ENCODE measurements at places on chromosomes 4 and X.

- DNase-seq, result no peak
Measured at GRCh38 chr4:108772402-108772801, 9.5 kb upstream of the ETNPPL start.

DNA sequence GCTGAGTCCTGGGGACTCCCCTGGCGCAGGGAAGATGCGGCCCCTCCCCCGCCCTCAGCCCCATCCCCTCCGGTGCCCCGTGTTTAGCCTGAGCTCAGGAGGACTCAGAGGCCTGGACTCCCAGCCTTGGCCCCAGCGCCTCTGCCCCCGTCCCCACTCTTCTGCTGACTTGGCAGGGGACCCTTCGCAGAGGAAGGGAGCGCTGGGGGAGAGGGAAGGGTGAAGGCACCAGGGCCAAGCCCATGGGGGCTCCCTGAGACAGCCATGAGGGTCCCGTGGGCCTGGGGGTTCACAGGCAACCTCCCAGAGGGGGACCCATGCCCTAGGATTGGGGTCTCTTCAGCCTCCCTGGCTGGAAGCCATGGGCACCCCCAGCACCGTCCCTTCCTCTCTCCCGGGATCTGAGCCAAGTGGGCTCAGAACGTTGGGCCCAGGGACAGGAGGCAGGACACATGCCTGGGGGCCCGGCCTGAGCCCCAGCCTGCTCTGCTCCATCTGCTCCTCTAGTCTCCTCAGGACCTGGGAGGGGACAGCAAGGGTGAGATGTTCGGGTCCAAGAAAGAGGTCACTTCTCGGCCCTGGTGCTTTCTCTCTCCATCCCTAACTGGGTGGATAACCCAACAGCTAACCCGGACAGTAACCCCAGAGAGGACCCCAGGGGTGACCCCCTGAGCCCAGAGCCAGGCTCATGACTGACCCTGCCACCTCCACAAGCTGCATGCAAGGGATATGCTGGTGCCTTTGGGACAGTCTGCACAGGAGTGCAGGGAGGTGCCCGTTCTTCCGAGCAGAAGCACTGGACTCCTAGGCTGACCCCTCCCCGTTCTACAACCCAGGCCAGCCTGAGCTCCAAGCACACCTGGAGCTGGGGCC, 1.5 kb upstream of the CPLX1 start:
- DNase-seq, result no peak

- no peak for DNase-seq
Measured at GRCh38 chr4:38387348-38387747, 276.7 kb upstream of the KLF3 start.

DNA sequence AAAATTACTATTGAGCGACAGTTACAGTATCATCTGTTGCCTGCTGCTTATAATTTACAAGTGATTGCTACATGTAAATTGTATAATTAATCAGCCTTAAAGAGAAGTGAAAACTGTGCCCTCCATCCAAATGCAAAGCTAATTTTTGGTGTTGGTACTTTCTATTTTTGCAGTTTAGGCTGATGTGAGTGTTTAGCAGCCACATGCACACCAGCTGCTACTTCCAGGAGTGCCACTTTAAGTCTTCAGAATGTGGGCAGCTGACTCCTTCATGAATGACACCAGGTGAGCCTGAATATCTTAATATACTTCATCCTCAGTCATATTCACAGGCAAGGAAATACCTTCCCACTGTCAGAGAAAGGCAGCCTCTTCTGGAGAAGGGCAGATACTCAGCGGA, 149.8 kb upstream of the RASGEF1B start:
- no peak for DNase-seq

DNA sequence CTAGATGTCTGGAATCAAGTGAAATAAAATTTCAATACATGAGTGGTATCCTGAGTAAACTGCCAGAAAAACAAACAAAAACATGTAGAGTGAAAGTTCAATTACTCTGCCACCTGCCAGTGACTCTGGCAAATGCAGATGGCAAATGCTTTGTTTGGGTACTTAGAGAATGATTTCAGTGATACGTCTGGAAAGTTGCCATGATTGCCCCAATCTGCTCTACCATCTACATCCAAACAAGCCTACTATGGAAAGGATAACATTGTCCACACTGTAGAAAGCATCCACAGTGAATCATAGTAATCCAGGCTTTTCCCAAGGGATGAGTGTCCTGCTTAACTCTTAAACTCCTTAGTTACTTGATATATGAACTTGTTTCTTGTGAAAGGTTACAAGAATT, 3.4 kb downstream of the SPATA4 start:
- DNase-seq, result no peak

DNA sequence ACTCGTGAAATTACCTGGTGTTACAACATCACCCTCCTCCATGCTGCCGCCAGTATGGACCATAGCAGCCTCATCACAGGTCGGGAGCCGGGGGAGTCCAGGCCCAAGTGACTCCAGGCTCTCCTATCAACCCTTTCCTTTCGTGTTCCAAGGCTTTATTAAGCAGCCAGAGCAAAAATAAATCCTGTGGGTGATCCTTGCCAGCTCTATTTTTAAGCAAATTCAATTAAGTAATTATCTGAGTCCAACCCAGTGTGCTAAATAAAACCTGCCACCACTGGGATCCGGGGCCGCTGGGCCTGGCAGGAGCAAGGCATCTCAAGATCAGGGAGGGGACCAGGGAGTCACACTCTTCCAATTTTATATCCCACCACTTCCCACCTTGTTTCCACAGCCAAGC, 80.7 kb upstream of the PRPS1 start:
- no peak for DNase-seq

- DNase-seq, result no peak
Measured at GRCh38 chr4:1199556-1200331, 27.4 kb upstream of the SPON2 start.

DNA sequence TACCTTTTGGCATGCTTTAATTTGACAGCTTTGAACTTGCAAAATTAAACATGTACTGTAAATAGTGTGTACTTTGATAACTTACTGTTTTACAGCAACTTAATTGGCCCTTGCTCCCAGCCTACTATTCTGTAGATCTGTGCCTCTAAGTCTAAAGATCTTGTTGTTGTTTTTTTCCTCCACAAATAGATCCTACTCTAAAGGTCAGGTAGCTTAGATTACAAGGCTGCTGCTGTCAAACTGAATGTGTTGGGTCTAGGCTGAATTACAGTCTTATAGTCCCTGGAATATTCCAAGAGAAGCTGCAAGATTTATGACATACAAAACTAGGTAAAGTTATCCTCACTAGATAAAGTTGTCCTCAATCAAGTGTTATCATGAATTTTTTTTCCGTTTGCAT, 18.7 kb downstream of the DIAPH2 start:
- DNase-seq, result no peak

- DNase-seq, result no peak
Measured at GRCh38 chrX:82748906-82749505, 759.1 kb upstream of the POU3F4 start.

GRCh38 chr4:41400296-41400695, 137.7 kb upstream of the LIMCH1 start:
- DNase-seq, result no peak

GRCh38 chr4:8283631-8284121, 14.1 kb downstream of the HTRA3 start:
- no peak for DNase-seq

GRCh38 chrX:73563738-73564068, 706 bp downstream of the CHIC1 start:
- peak; percentile 21 for DNase-seq

DNA sequence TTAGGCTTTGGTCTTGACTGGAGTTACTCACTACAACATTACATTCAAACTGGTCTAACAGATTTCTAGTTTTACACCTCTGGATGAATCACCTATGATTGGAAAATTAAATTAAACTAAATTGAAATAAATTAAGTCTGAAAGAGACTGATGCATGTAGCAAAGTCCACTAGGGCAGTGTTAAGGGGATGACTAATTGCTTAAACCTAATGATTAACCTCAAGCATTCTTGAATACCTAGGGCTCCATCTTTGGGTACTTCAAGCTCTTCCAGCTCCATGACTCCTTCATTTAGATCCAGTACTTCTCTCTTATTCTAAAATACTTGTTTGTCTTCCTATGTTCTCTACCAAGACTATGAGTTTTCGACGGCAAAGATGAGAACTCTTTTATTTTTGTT, 86.8 kb downstream of the SH2D1A start:
- DNase-seq, result no peak

GRCh38 chr4:57136281-57136680, 26.1 kb upstream of the IGFBP7 start:
- DNase-seq, result no peak

GRCh38 chr4:140266958-140267568, 106.4 kb upstream of the SCOC start:
- peak; percentile 70 for DNase-seq

GRCh38 chr4:168654104-168654847, 157.4 kb downstream of the PALLD start:
- DNase-seq, result no peak

GRCh38 chrX:87580862-87581261, 63.3 kb downstream of the KLHL4 start:
- DNase-seq, result no peak

DNA sequence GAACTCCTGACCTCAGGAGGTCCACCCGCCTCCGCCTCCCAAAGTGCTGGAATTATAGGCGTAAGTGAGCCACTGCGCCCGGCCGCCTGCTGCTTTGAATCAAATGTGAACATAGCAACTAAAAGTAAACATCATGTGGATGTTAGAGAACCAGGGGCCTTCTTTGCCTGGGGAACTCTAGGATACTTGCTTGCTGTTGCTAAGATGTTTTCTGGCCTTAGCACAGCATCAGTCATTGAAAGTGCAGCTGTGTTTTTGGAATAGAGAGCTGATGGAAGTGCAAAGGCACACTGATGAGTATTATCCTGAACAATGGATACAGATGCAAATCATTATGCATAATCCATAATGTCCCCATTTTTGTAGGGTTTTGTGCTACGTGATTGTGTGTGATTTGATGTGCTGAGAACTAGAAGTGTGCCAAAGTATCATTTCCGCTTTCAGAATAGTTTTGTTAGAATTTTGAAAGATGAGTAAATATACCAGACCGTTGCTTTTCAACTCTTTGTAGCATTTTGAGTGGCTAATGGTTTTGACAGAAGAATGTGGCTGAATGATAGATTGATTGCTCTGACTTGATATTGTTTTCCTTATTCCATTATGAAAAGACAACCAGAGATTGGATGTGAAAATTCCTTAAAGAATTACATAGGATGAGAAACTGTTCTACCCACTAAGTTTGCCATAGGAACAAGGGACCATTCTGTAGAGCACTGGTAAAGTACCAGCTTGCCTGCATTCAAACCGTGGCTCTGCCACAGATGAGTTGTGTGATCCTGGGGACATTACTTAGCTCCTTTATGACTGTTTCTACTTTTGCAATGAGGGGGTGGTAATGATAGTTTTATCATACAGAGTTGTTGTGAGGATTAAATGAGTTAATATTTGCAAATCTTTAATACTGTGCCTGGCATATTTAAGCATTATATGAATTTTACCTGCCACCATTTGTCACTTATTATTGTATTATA, 74.7 kb downstream of the REPS2 start:
- no peak for DNase-seq

- DNase-seq, result no peak
Measured at GRCh38 chr4:184294606-184295133, 77.0 kb upstream of the ENPP6 start.

DNA sequence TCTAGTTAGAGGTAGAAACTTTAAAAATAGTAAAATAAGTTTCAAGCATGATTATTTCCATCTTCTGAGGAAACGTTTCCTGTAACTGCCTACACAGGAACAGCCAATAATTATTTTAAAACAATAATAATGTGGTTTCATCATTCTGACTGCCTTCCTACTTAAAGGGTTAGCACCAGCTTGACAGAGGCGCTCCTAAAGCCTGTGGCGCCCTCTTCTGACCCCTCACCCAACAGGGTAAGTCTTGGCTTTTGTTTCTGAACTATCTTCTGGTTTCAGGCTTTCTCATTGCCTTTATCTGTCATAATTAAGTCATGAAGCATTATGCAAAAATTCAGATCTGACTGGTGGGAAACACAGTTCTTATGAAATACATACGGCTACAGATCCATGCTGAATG, 96.7 kb downstream of the ITM2A start:
- DNase-seq, result peak; percentile 81

DNA sequence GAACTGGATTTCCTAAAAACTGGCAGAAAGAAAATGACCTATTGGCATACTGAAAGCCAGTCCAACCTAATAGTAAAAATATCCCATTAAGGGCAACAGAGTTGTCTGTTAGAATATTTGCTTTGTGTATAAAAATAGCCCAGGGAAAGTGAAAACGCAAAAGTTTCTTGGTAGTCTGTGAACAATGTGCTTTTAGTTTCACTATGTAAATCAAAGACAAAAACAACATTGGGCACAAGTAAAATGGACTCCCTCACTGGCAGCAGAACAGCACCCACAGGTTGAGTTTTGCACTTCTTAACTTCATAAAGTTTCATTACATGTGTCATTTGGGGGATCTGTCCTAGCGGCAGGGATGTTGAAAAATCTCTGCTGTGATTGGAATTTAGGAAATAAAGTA, 4.3 kb upstream of the FGG start:
- DNase-seq, result peak; percentile 4

- no peak for DNase-seq
Measured at GRCh38 chr4:5747738-5748375, 36.9 kb downstream of the EVC start.

- no peak for DNase-seq
Measured at GRCh38 chrX:85630901-85631300, 251.4 kb upstream of the POF1B start.

GRCh38 chr4:184167576-184167975, 50.1 kb downstream of the ENPP6 start:
- no peak for DNase-seq

DNA sequence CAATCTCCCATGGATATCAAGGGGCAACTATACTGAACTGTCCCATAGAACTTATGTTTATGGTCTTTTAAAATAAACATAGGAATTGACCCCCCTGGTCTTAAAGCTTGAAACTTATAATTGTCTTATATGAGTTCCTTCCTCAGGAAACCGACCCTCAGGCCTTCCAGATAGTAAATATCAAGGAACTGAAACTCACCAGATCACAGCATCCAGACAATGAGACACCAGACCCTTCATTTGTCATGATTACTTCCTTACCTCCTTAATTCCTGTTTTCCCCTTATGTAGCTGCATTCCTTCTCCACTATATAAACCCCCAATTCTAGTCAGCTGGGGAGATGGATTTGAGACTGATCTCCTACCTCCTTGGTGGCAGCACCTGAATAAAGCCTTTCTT, 94.8 kb upstream of the GRPR start:
- DNase-seq, result no peak

- DNase-seq, result no peak
Measured at GRCh38 chrX:25941087-25941486, 197.1 kb upstream of the MAGEB18 start.

DNA sequence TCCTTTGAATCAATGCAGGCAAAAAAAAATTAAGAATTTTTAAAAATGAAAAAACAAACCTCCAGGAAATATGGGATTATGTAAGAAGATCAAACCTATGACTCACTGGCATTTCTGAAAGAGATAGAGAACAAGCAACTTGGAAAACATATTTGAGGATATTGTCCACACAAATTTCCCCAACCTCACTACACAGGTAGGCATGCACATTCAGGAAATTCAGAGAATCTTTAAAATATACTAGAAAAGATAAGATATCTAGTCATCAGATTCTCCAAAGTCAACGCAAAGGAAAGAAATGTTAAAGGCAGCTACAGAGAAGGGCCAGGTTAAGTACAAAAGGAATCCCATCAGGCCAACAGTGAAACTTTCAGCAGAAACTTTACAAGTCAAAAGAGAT, 85.6 kb downstream of the ANTXR2 start:
- no peak for DNase-seq
